ENCODE measurements at places on chromosomes 16 and 17.

GRCh38 chr16:3999479-4000325 is 116.5 kb downstream of the ADCY9 start:
- no peak for DNase-seq

- peak; percentile 19 for DNase-seq
Measured at GRCh38 chr16:53159781-53160436, 105.1 kb downstream of the CHD9 start.

- no peak for DNase-seq
Measured at GRCh38 chr17:73787076-73788059, 143.1 kb upstream of the SDK2 start.

DNA sequence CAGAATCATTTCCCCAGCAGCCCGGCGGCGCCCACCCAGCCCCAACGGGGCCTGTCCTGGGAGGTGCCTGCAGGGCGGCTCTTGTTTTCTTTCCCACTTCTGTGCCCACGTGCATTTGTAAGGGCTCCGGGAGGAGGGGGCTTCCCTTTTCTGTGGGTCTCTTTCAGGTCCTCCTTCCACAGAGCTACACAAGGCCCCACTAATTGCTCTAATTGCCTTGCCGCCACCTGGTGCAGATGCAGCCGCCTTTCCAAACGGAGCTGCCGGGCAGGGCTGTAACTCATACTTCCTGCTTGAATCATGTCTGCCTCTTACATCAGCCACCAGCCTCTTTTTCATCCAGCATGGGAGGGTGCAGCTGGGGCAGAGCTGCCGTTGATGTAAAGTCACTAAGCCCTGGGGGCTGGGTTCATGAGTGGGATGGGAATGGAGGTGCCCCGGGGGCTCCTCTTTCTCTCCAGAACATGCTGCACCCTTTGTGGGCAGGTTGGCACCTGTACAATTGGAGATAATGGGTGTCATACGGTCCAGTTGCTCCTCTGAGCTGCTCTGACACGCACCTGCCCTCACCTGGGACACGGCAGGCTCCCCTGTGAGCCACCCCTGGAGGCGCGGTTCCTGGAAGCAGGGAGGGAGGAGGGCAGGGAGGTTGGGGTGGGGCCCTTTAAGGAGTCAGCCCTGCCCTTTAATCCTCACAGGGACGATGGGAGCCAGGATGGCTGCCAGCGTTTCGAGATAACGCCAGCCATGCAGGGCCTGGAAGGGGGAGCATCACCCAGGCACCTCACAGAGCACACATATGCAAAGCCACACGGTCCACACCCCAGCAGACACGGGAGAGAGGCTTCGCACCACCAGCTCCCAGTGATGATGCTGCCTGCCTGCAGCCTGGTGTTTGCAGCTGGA is 41.1 kb upstream of the KLHDC4 start:
- DNase-seq = peak; percentile 76

DNA sequence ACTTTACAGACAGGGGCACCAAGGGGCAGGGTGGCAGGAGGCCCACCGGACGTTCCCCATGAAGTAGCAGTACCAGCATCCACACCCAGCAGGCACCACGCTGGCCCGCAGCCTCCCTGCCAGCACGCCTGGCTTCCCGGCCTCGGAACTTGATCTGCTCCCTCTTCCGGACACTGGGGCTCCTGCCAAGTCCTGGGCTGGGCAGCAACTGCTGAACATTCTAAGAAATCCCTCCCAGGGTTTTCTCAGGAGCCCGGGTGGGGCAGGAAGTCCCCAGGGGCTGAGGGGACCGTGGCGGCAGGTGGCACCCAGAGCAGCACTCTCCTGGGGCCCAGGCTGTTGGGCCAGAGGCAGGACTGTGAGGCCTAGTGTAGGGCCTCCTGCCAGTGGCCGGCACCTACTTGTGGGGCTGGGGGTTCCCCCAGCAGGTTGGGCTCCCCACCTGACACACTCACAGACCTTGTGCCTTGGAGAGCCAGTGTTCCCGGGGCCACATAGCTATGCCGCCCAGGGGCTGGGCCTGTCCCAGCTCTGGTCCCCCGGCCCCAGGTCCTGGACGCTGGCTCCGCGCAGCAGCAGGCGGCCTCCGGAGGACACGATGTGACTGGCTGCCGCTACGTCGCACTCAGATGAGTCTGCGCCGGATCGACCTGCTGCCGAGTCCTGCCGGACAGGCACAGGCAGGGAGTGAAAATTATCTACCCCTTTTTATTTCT is 86.2 kb upstream of the CBX4 start:
- DNase-seq = no peak

DNA sequence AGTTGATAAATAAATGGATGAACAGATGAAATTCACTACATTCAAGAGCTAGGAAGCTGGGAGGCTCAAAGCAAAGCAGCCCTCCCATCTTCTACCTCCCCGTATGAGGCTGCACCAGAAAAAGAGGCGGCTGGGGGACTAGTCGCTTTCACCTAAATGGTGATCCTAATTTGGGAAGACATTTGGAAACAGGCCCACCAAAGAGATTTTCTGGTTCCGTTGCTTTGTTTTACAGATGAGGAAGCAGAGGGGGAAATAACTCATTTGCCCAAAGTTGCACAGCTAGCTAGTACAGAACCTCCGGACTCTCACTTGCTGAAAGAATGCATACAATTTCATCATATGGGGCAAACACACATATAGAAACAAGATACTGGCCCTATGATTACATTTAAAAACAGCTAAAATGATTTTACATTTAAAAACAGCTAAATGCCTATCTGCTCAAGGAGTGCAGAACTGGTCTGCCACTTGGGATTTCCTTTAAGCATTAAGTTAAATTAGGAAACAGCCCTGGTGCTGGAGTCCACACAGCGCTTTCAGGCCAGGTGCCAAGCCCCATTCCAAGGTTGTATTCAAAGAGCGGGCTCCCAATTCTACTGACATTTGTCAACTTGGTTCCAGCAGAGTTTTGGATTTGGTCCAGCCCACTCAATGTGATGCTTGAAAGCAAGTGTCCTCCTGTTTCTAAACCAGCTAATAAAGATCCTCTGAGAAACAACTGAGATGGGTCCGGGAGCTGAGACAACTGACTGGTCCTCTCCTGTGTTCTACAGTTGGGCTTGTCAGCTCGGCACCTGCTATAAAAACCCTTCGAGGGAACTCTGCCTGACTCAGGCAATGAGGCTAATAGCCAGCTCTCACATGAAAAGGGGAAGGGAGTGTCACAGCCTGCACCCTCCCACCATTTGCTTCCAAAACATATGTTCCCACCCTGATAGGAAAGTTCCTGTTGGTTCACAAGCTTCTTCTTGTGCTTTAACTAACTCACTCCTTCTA is 11.7 kb downstream of the ERN1 start:
- no peak for DNase-seq

DNA sequence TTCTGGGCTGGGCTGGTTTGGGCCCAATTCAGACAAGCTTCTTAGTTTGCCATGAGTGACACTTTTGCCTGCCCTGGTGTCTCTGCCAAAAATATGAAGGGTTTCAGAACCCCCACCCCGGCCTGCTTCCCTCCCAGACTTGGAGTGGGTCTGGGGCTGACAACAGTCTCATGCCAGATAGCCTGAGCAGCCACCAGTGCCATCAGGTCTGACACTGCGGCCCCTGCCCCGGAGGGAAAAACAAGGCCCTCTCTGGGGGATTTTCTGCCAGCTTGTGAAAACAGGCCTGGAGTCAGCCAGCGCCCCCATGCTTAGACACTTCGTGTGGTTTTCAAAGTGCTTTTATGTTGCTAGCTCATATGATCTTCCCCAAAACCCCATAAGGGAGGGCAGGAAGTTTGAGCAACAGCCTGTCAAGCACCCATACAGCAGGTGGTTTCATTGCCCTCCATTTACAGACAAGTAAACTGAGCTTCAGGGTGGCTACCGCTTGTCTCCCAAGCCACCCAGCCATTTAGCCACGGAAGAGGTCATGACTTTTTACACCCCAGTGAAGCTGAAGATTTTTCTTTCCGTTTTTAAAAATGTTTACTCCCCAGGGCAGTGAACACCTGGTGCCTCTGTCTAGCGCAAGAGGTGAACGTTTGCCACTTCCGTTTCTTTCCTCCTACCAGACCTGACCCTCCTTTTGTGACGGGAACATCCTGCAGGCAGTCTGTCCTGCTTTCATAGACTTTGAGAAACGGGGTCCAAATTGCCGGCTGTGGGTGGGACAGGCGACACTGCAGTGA is 300.6 kb downstream of the SEC14L1 start:
- DNase-seq = peak; percentile 73

- no peak for DNase-seq
Measured at GRCh38 chr17:74525781-74526288, 5.4 kb downstream of the CD300LB start.

DNA sequence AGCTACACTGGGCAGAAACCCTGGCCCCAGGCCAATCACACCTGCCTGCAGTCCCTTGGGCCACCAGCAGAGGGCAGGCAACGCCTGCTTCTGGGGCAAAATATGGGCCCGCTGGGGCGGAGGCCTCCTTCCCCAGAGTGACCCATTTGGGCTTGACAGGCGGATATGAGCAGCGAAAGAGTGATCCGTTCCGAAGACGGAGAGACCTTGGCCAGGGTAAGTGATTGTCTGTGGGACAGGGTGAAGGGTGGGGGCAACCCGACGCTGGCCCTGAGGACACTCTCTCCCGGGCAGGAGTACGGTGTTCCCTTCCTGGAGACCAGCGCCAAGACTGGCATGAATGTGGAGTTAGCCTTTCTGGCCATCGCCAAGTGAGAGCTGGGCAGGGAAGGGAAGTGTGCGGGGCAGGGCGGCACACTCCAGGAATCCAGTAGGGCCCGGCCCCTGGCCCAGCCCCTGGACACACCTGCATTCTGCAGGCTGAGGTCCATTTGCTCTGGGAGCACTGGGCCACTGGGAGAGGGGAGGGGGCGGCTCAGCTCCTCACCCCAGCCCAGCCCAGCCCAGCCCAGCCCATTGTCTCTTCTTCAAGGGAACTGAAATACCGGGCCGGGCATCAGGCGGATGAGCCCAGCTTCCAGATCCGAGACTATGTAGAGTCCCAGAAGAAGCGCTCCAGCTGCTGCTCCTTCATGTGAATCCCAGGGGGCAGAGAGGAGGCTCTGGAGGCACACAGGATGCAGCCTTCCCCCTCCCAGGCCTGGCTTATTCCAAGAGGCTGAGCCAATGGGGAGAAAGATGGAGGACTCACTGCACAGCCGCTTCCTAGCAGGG is 3.5 kb upstream of the NHERF1 start:
- peak; percentile 68 for DNase-seq

GRCh38 chr17:81576621-81577277 is 24.6 kb upstream of the FAAP100 start:
- no peak for DNase-seq

- DNase-seq = no peak
Measured at GRCh38 chr17:78709119-78709681, 72.9 kb downstream of the CYTH1 start.

GRCh38 chr16:57686577-57686976 is 8.0 kb upstream of the DRC7 start:
- no peak for DNase-seq

DNA sequence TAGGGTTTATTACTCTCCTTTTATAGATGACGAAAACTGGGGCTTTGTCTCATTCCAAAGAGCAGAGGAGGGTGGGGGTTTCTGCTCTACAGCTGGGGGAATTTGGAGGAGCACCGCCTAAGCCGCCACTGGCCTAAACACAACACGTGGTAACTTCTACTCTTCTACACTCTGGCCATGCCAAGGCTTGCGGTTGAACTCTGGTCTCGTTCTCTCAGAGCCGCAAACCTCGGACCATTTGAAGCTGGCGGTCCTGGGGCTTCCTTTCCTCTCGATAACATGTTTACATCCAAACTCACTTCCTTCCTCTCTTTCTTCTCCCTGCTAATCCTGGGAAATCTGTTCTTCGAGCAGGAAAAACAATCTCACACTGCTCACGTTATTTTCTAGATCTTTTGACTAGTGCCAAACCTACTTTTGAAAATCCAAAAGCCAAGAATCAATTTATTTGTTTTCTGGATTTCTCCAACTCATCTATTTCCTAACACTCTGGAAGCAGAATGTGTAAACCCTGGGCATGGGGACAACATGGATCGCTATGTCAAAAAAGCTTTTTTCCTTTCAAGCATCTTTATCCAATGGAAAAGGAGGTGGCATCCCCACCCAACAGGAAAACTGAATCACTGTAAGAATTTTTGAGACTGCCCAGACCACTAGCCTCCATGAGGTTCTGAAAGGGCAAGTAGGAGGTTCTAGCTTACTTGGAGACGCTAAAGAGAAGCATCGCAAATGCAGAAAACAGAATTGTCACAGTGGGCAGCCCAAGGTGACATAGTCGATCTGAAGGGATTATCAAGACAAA is 13.6 kb upstream of the EEF2K start:
- peak; percentile 86 for DNase-seq

- DNase-seq = no peak
Measured at GRCh38 chr17:8887834-8888703, 20.6 kb upstream of the PIK3R6 start.

GRCh38 chr16:22007509-22008214 is at the start of gene MOSMO:
Gene MOSMO (plus strand): TSS chr16:22008111. CDS start chr16:22008302, 191 bp downstream.
- DNase-seq = peak; percentile 73

- no peak for DNase-seq
Measured at GRCh38 chr17:436571-436970, 84.0 kb upstream of the RPH3AL start.

GRCh38 chr17:75352079-75352569 is 53.4 kb downstream of the GRB2 start:
- DNase-seq = no peak

DNA sequence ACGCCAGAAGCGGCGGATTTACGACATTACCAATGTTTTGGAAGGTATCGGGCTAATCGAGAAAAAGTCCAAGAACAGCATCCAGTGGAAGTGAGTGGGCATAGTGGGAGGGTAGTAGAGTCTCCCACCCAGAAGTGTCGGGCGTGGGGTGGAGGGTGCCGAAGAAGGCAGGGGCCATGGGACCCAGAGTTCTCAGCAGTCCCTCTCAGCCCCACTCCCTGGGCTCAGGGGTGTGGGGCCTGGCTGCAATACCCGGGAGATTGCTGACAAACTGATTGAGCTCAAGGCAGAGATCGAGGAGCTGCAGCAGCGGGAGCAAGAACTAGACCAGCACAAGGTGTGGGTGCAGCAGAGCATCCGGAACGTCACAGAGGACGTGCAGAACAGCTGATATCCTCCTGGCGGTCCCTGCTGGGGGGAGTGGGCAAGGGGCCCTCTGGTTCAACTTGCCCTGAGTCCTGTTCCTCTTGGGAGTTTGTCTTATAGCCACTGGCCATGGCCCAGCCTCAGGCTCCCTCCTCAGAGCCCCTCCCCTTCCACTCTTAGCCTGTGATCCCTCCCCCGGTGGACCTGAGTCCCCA is 916 bp downstream of the E2F4 start:
- no peak for DNase-seq

DNA sequence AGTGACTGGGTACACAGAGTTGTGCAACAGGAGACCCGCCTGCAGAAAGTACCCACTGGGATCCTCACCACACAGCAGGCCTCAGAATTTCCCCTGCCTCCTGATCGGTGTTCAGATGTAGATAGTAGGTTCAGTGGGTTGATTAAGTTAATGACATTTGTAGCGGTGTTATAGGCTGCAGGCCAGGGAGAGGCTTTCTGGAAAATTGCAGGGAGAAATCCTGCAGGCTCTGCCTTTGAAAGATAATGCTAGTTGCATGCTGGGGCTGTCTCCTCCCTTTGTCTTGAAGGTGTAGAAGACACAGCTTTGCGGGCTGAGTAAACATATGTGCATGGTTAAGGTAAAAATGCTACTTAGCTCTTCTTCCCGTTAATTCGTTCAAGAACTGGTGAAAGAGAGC is 406.3 kb upstream of the RBFOX1 start:
- no peak for DNase-seq

Measured in hematopoietic multipotent progenitor cell (in vitro differentiated cells).